ENCODE measurements at places on chromosomes 1 and 21. TPM values are rescaled to one million over a fixed set of nuclear protein-coding genes. Genes with fewer than 3 reads are reported as not detected.

DNA sequence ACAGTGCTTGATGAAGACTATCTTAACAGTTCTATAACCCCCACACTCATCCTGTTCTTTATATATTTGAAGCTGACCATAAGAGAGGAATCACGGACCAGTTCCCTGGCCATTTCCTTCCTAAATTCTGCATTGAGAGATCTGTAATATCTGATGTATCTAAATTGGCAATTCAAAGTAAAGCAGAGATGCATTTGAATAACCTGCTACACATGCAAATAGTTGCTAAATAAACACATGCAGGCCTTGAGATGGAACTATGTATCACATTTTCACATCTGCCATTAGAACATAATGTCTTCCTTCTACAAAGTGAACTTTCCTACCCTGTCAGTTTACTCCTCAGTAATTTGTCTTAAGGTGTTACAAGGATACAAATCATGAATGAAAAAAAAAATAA lies 20.4 kb upstream of the PGBD2 start:
- no peak for DNase-seq

GRCh38 chr1:11703357-11704193 lies 12.1 kb downstream of the DRAXIN start:
- DNase-seq, result no peak

Gene CENPF
- 301 TPM for polyA plus RNA-seq

Gene TNFRSF1B
- 0.68 TPM for polyA plus RNA-seq

Gene RGS5
- polyA plus RNA-seq, result 18.4 TPM

- no peak for DNase-seq
These were observed 63.0 kb downstream of the MEGF6 start for GRCh38 chr1:3548156-3548893.

DNA sequence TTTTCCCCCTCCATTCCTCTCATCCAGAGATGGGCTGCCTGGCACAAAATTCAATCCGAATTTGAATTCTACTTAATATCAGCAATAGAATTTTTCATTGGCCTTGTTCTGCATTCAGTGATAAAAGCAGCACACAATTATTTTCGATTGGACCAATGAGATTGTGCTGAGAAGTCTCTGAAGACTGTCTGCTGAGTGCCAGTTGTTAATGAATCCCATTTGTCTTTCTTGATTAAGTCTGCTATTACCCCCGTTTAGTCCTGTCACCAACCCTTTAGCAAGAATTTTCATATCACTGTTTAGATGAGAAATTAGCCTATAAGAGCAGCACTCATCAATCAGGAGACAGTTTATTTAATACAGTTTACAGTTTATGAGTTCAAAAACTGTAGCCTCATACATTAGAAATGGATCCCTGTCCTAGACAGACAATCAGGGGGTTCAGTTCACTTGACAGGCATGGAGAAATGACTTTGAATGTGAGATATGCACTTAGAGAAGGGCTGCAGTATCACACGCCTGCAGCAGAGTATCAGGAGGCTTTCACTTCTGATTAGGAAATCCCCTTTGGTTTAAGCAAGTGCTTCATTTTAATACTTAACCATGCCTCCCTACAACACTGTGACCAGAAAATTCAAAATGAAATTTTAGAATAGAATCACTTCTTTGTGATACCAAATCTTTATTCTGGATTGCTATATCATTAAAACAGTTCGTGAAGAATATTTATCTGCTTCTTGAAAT lies 304.7 kb upstream of the PTBP2 start:
- DNase-seq, result no peak

DNA sequence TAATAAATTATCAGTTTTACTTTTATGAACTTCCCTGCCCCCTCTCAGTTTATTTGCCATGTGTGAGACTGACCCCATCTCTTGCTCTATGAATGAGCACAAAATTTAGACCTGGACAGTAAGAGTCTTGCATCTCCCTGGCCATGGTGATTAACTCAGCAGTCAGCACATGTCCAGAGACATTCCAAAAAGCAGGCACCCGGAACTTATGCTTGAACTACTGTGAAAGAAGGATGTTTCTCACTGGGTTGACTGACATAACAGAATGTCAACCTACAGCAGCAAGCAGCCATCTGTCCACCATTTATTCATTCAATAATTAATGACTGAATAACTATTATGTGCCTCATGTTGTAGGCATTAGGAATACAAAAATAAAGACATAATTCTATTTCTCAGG lies 11.3 kb upstream of the SEC16B start:
- DNase-seq, result no peak

- no peak for DNase-seq
These were observed 79.3 kb upstream of the HMCN1 start for GRCh38 chr1:185654952-185655314.

- DNase-seq, result no peak
These were observed 111.9 kb upstream of the TENT5C start for GRCh38 chr1:117493906-117494305.

GRCh38 chr1:209569455-209570207 lies 13.9 kb upstream of the CAMK1G start:
- DNase-seq, result peak; percentile 98

Gene IL22RA1
- not detected for polyA plus RNA-seq

Gene CLDN8
- polyA plus RNA-seq, result not detected

- DNase-seq, result no peak
These were observed 1693.4 kb downstream of the NCAM2 start for GRCh38 chr21:22691658-22692057.

GRCh38 chr1:165424454-165425216 lies 20.3 kb downstream of the RXRG start:
- DNase-seq, result no peak

DNA sequence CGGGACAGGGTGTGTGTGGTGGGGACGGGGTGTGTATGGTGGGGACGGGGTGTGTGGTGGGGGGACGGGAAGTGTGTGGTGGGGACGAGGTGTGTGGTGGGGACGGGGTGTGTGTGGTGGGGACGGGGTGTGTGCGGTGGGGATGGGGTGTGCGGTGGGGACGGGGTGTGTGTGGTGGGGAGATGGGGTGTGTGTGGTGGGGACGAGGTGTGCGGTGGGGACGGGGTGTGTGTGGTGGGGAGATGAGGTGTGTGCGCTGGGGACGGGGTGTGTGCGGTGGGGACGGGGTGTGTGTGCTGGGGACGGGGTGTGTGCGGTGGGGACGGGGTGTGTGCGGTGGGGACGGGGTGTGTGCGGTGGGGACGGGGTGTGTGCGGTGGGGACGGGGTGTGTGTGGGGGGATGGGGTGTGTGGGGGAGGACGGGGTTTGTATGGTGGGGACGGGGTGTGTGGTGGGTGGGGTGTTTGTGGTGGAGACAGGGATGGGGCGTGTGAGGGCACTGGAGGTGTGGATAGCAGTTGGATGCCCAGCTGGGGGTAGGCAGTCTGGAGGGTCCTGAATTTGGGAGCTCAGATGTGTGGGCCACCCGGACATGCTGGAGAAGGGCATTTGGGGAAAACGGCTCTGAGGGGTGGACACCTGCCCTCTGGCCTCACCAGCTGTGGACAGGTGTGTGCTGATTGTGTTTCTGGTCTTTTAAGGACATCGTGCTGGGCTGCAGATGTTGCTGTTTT lies 16.9 kb downstream of the IBA57 start:
- DNase-seq, result no peak

Gene RXFP4
- polyA plus RNA-seq, result not detected

- DNase-seq, result no peak
These were observed 857.9 kb downstream of the BRINP3 start for GRCh38 chr1:189619682-189620332.

Gene PADI2
- 1.7 TPM for polyA plus RNA-seq

DNA sequence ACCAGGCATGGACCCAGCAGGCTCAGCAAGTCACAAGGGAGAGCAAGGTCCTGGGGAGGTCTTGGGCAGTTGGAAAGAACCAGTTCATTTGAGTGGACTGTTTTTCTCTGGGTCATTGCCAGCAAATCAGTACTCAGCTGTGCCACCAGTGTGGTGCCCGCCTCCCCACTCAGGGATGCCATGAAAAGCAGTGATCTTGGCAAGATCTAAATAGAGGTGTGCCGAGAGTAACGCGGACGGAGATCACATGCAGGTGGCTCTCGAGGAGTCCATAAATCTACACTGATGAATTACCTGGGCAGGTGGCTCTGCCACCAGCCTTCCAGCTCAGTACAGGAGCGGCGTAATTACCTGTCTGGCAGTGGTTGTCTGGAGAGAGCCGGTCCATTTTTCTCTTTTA lies 642.2 kb downstream of the PTPRU start:
- DNase-seq, result no peak

DNA sequence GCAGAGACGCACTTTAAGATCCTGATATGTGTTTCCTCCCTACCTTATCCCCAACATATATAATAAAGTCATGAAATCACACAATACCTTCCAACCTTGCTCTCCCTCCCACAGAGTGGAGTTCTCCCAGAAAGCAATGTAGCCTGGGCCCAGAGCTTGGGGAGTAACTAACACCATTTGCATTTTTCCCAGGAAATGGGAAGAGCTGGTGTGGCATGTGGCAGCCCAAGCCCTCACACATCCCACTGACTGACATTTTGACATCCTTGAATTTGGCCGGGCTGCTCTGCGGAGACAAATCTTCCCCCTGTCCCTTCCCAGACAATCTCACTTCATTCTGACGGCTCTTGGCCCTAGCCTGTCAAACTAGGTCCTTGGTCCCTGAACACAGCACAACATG lies 37.0 kb upstream of the ATP2B4 start:
- no peak for DNase-seq

Gene UBL4B
- not detected for polyA plus RNA-seq

Gene CRP
- polyA plus RNA-seq, result not detected

Gene LAMTOR2
- 113 TPM for polyA plus RNA-seq

DNA sequence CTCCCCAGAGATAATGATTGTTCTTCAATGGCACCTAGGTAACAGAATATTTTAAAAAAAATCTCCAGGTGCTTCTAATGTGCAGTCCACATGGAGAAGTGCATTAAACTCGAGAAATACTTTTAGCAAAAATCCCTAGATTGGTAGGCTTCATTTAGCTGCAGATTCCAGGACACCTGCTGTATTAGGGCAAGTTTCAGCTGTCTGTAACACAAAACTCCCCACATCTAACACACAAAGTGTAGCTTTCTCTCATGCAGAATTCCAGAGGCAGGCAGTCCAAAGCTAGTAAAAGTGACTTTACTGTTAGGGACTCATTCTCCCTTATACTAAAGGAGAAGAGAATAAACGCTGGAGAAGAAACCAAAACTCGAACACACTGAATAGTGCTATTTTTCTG lies 1414.3 kb upstream of the B3GALT2 start:
- no peak for DNase-seq

DNA sequence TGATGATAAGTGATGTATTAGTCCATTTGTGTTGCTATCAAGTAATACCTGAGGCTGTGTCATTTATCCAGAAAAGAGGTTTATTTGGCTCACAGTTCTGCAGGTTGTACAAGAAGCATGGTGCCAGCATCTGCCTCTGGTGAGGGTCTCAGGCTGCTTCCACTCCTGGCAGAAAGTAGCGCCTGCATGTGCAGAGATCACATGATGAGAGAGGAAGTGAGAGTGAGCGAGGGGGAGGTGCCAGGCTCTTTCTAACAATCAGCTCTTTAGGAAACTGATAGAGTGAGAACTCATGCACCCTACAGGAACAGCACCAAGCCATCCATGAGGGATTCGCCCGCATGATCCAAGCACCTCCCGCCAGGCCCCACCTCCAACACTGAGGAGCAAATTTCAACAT lies 2.2 kb upstream of the FHAD1 start:
- DNase-seq, result peak; percentile 56

DNA sequence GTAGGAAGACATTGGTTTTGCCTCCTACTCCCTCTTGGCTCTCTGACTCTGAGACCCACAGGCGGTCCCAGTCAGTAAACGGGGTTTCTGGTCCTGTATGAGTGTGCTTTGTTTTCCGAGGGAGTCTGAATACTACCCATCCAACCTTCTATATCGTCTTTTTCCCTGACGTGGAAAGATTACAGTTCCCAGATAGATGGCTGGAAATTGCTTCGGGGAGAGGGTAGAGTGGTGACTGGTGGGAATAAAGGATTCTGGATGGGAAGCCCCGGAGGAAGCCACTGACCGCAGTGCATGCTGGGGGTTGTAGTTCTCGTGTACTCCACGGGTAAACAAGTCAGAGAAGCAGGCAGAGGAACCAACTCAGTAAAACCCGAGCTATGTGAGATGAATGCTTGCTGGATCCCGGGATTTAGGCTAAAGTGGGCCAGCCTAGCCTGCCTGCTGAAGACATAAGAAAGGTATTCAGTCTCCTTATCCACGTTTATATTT lies 66.2 kb upstream of the IRF2BP2 start:
- peak; percentile 91 for DNase-seq

GRCh38 chr1:39427912-39428311 lies 63.5 kb upstream of the BMP8A start:
- DNase-seq, result no peak

Gene RHBDL2
- 0.70 TPM for polyA plus RNA-seq

DNA sequence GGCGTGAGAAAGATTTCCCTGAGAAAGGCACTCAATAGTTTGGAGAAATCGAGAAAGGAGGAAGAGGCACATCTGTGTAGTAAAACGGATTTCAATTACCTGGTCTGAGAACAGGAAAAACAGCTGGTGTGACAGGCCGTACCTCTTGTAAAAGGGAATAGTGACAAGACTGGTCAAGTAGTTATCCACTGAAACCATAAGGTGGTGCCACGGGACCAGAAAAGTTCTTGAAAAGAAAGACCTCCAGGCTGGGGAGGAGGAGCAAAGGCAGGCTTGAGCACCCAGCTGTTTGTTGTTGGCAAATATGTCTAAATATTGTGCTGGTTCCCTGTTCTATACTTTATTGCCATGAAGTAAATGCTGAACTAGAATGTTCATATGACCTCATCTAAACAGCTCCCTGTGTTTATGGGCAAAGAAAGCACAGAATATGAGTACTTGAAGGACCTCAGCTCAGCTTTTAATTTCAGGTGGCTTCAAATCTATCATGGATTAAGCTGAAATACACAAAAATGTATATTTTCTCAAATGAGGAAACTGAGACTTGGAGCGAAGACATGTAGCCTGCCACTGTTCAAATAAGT lies 4.0 kb downstream of the HAO2 start:
- peak; percentile 90 for DNase-seq

- DNase-seq, result no peak
These were observed 357.9 kb upstream of the USP24 start for GRCh38 chr1:55572878-55573734.

Gene LRRC38
- polyA plus RNA-seq, result not detected

DNA sequence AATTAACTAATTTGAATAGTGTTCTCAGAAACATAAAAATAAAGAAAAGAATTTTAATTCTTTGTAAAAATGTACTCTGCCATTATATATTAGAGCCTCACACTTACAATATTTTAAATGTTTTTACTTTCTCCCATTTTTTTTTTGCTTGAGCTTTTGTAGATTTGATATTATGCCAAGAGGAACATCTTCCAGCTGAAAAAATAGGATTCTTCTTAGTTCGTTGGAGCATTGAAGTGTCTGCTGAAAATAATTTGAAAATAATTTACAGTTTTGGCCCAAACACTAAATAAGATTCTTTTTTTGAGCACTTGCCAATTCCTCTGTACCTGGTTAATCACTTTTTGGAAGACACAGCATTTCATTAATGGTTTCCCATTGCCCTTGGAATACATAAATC lies 175.0 kb upstream of the COL11A1 start:
- DNase-seq, result no peak

Gene CTTNBP2NL
- 28.9 TPM for polyA plus RNA-seq

Gene PTPRU
- 7.9 TPM for polyA plus RNA-seq

Data from GM23338 (cell line).